ENCODE measurements at places on chromosomes 1 and 21. TPM values are rescaled to one million over a fixed set of nuclear protein-coding genes. Genes with fewer than 3 reads are reported as not detected.

GRCh38 chr21:43598416-43599120 lies 60.7 kb downstream of the HSF2BP start:
- DNase-seq = no peak

DNA sequence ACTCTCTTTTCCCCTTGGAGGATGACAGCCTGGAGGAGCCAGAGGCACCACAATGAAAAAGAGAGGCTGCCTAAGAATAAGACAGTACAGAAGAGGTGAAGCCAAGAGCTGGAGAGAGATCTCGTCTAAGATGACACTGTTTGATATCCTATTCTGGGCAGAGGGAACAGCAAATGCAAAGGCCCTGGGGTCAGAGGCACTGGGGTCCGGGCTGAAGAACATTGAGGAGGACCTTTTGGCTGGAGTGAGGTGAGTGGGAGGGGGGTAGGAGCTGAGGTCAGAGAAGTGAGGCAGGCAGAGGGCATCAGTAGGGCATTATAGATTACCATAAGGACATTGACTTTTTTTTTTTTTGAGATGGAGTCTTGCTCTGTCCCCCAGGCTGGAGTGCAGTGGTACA lies 19.3 kb upstream of the TMEM51 start:
- DNase-seq = no peak

DNA sequence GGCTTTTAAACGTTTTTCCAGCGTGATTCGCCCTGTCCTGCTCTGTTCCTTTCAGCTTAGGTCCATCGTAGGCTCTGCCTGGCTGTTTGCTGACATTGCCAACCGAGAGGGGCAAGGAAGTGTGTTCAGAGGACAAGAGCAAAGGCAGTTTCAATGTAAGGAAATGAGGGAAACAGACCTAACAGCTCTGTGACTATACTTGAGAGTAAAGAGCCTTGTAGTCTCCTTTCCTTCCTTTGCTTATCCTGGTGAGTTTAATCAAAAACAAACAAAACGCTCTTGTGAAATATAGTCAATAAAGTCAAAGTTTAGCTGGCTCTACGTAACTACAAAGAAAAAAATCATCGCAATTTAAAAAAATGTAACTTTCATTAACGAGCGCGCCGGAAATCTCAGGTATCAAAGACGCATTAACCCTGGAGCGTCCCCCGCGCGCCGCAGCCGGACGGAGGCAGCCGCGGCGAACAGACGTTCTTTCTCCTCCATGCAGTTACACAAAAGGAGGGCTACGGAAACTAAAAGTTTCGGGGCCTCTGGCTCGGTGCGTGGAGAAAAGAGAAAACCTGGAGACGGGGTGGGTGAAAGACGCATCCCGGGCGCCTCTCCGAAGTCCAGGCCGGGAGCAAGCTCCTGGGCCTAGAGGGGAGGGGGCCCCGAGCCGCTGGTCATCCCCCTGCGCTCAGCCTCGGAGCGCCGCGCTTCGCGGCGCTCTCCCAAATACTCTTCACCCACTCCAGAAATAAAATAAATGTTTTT lies 617 bp upstream of the ADGRL2 start:
- DNase-seq = no peak

DNA sequence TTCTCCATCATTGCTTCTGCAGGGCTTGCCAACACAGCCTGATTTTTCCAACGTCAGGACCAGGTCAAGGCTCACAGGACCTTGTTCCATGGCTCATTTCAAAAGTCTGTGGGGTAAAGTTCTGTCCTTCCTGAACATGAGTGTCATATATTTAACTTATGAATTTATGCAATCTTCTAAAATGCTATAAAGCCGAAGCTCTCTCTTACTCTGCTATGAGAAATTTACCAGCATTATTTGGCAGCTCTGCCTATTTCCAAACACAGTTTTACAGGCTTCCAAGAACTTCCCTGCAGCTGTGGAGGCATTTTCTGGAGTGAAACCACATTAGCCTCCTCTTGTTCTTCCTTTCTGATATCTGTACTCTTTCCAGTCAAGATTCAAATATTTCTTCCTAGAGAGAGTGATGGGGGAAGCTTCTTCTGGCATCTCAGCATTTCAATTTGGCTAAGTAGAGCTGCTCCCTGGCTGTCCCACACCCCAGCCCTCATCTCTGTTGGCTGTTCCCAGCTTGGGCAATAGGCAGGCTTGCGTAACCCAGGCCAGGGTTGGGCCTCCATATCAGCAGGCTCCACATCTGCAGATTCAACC lies 15.6 kb upstream of the HMGCS2 start:
- no peak for DNase-seq

DNA sequence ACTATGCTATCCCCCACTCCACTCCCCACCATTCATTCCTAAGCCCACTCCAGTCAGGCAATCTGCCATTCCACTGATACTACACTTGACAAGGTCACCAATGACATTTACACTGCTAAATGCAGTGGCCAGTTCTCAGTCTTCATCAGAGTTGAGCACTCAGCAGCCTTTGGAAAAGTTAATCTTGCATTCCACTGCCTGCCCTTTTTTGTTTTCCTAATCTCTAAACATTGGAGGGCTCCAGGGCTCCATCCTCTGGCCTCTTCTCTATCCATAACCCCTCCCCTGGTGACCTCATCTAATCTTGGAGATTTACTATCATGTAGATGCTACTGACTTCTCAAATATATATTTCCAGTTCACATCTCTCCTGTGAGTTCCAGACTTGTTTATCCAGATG lies 70.9 kb upstream of the S1PR1 start:
- DNase-seq = no peak

DNA sequence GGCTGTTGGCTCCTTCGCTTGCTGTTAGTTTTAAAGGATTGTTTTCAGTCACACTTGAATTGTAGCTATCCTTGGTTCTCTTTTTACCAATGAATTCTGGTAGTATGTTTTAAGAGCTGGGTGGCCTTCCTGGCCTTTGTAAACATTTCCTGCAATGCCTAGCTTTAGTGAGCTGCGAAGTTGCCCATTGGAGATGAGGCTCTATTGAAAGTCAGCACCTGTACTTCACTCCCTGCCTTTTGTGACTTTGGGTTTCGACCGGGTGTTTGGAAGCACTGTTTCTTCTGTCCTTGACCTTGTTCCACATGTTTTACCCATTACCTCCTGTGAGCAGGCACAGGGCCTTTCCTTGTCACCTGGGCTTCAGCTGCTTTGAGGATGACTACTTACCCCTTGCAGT lies 64.7 kb downstream of the DYRK1A start:
- no peak for DNase-seq

DNA sequence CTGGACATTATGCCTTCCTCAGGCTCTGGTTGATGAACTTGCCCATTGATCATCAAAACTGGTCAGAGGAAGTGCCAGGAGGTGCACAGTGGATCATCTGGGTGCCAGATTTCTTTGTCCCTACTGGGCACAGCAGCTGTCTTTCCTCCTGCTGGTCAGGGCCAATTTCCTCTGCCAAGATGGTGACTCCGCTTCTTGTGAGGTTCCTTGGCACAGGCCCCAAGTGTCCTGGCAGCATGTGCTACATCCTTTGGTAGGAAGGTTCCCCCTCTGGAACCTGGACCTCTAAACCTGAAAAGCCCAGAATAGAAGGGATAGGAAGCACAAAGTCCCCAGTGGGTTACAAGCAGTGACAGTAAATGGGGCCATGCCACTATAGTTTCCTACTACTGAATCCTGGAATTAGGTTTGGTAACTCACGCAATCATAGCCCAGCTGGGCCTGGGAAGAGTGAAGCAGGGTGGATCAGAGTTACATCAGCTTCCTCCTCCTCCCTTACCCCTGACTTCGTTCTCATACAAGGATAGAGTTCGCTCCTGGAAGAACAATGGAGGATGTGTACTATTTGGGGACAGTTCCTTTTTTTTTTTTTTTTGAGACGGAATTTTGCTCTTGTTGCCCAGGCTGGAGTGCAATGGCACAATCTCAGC lies 147.1 kb downstream of the CNIH3 start:
- DNase-seq = peak; percentile 74

The MSH4 gene
- 0.25 TPM for total RNA-seq

The FCRL6 gene
- total RNA-seq = not detected

The PRR9 gene
- total RNA-seq = not detected
